ENCODE measurements at places on chromosomes 1 and 21.
A peak's percentile ranks its signal among the peaks of the same experiment; 100 is the strongest.

GRCh38 chr1:160353223-160353622 is 10.0 kb downstream of the NCSTN start:
- DNase-seq, result no peak

GRCh38 chr1:47411436-47411835 is 4.6 kb upstream of the FOXE3 start:
- DNase-seq, result no peak

DNA sequence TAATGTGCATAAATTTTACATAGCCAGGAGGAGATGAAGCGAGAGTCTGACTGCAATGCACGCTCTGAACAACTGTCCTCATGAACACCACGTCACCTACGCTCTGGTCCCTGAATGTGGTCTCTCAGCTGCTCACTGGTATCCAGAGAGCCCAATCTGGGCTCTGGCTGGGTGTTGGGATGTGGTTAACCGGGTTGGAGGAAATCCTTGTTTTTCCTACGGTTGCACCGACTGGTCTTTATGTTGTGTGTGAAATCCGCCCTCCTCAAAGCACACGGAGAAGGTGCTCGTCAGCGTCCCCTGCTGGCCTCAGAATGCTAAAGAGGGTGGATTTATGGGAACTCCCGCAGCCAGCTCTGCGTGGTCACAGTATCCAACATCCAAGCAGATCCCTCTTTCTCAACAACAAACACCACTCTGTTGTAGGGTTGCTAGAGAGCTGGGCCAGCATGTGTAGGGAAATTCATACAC is 51.8 kb upstream of the FAM89A start:
- DNase-seq, result peak; percentile 56

- DNase-seq, result no peak
Observed at GRCh38 chr1:184695023-184695422, 59.6 kb downstream of the EDEM3 start.

GRCh38 chr1:119222271-119222670 is 81.8 kb upstream of the WARS2 start:
- DNase-seq, result no peak

GRCh38 chr1:78839704-78840277 is 166.7 kb downstream of the ADGRL4 start:
- DNase-seq, result peak; percentile 30

Measured in activated naive CD4-positive, alpha-beta T cell treated with anti-CD3 and anti-CD28 coated beads for 36 hours (primary cell).